ENCODE measurements at places on chromosomes 13 and 19.

DNA sequence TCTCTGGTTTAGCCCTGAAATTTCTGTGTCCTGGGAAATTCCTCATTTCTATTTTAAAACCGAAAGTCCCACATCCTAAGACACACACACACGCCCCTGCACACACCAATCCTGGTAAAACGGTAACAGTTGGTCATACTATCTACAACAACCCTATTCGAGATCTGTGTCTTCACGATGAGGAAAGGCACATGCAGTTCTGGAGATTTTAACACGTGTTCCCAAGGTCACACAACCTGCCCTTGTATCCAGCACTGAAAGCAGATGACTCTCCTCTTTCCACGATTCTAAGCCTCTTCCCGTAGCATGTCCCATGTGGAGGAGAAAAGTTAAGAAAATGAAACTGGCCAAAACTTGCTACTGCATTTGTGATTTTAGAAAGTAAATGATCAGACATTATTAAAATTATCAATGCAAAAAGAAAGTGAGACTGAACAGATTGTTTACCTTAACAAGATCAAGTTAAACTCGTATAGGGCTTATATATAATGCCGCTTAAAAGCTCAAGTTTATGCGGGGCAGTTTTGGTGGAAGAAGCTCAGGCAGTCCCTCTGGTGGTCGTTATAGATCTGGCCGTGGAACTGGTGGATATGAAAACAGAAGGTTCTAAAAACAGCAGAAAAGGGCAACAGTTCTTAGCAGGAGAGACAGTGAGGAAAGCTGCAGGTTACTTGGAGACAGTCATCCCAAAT lies 32.7 kb downstream of the VSTM1 start:
- DNase-seq, result no peak

DNA sequence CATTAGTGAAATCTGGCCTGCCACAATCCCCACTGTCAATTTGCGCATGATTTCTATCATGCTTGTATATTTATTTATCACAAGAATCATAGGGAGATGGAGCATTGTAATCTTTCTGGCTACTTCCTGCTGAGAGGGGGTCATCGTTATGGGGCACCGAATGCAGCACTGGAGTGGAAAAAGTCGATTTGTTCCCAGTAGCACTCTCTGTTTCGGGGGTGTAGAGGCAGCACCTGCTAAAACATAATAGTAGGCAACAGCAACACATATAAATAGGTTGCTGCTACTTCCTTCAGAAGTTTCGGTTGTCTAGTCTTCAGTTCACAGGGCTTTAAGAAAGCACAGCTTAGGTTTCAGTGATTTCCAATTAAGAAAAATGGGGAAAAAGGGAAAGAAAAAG lies 23.4 kb upstream of the CEACAM21 start:
- DNase-seq, result no peak

DNA sequence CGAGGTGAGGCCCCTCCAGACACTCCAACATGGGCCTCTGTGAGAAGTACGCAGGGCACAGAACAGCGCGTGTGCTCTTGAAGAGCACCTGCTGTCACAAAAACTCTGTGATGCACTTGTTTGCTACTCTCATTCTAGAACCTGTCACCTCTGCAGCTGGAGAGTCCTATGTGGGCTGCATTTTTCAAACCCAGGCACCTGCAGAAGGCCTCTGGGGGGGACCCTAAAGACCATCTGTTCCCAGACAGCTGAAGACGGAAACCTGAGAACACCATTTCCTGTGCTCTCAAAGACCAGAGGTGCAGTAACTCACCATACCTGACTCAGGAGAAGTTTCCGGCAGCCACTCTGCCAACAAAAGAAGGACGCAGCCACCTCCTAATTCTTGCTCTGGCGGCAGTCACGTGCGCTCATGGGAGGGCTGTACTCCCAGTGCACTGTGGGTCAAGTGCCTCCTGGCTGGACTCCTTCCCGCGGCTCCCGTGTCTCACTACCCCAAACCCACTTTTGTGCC lies 28.1 kb downstream of the RANBP3 start:
- peak; percentile 35 for DNase-seq

- no peak for DNase-seq
Measured at GRCh38 chr19:19105365-19106055, 32.8 kb downstream of the TMEM161A start.

- no peak for DNase-seq
Measured at GRCh38 chr13:21427741-21428140, 31.4 kb downstream of the ZDHHC20 start.

All from COR-L47 (cell line).